HAP-1 (cell line): ENCODE measurements at places on chromosomes 6 and 20.

GRCh38 chr6:80676386-80676785 lies 569.9 kb downstream of the BCKDHB start:
- DNase-seq = no peak

GRCh38 chr20:21232546-21233280 lies 70.4 kb upstream of the XRN2 start:
- no peak for DNase-seq

DNA sequence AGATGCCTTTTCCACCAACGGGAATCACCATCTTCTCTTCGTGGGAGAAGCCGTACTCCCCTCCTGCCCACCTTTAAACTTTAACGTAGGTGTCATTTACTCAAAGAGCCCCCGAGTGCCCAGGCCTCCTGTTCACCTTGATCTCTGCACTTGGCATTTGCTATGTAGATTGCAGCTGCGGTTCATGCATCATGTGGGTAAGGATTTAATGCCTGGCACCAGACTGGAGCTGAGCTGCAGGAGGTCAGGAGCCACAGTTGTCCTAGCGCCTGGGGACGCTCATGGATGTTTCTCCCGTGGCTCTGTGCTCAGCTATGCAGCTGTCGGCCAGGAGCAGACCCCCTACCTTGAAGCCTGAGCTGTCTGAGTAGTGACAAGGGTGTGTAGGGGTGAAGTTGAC lies 133.7 kb downstream of the CDH4 start:
- DNase-seq = no peak

GRCh38 chr6:105644073-105644489 lies 241.2 kb upstream of the PREP start:
- no peak for DNase-seq

DNA sequence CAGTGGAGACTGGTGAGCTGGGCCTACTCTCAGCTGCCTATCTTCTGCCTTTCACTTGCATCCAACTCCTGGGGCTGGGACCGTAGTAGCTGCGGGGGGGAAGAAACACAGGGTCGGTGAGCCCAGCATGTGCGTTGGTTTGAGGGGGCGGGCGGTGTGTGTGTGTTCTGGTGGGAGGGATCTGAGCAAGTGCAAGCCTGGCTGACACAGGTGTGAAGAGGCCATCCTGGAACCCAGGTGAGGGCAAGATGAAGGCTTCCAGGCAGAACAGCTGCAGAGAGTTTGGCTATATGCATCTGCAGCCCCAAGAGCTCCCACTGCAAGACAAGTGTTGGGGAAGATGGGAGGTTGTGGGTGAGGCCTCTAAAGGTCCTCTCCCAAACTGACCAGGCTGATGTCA lies 30.6 kb downstream of the MOCS1 start:
- no peak for DNase-seq

- peak; percentile 40 for DNase-seq
Observed at GRCh38 chr6:36226438-36227047, 30.0 kb downstream of the BRPF3 start.

- no peak for DNase-seq
Observed at GRCh38 chr6:151324488-151324825, 66.9 kb downstream of the ZBTB2 start.
